ENCODE measurements at places on chromosomes 3 and 15.

DNA sequence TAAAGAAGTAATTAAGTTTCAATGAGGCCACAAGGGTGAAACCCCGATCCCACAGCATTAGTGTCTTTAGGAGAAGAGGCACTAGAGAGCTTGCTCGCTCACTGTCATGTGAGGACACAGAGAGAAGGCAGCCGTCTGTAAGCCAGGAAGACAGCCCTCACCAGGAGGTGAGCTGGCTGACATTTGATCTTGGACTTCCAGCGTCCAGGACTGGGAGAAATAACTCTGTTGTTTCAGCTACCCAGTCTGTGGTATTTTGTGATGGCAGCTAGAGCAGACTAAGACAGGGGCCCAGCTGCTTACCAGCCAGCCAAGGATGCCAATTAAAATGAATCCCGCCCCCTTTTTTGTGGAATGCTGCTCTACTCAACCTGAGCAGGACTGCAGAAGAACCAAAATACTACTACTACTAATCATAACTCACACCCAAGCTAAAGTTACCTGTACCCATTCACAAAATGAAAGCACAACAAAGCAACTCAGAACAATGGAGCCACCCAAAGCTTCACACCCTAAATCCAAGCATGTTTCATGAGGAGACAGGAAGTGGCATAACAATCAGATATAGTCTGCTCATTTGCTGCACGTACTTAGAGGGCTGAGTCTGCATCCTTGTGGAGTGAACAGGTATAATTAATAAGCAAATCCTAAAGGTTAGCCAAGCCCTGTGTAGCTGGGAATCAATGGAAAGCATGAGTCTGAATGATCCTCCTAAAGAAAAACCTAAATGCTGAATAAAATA, 35.6 kb upstream of the RHCG start:
- peak; percentile 8 for DNase-seq

DNA sequence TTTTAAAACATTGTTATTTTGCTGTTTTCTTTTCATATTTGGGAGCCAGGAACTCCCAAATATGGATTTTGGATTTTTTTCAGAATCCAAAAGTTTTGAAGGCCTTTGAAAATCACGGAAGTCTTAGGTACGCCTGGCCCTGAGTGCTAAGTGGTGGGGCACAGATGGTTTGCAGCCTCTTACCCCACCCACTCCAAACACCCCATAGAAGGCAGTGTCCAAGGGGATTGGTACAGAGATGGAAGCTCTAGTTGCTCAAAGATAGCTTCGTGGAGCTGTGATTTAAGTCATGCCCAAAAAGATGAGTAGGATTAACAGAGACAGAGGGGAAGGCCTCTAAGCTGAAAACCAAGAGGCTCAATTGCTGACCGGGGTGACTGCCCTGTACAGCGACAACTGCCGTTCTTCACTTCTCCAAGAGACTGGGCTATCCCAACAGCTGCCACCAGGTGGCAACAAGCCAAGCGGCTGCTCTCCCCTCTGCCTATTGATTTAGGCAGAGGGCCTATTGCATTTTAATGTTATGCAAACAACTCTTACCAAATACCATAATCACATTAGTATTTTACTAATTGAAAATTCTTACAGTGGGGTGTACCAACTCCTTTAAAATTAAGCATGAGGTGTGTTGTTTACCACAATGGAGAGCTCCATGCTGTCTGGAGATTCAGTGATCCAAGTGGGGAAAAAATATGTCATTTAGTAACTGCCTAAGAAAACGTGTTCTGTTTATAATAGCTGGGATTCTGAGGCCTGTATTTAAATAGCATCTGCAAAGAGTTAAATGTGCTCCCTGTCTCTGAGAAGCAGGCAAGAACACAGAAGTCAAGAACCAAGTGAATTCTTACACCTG, 64.0 kb upstream of the C15orf61 start:
- peak; percentile 75 for DNase-seq

- DNase-seq: no peak
These were observed 31.1 kb downstream of the OXSM start for GRCh38 chr3:25820816-25821486.

DNA sequence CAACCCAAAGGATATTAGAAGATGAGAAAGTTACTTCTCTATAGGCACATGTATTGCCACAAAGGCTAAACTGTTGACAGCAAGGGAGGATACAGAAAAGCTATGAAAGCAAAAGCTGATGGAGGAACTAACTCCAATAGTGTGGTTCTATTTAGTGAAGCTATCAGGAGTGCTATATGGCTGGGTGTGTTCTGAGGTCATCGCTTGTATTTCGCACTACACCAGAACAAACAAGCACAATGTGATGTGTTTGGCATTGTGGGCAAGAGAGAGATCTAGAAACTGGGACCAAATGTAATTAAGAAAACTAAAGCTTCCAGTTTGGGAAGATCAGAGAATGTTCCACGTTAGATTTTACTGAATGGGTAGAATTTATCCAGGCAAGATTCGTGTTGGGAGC, 220.4 kb upstream of the UMPS start:
- DNase-seq: no peak

- peak; percentile 58 for DNase-seq
These were observed 200.2 kb upstream of the GOLGA6L4 start for GRCh38 chr15:84035399-84035766.

GRCh38 chr3:182668541-182668940, 124.8 kb upstream of the ATP11B start:
- DNase-seq: no peak

DNA sequence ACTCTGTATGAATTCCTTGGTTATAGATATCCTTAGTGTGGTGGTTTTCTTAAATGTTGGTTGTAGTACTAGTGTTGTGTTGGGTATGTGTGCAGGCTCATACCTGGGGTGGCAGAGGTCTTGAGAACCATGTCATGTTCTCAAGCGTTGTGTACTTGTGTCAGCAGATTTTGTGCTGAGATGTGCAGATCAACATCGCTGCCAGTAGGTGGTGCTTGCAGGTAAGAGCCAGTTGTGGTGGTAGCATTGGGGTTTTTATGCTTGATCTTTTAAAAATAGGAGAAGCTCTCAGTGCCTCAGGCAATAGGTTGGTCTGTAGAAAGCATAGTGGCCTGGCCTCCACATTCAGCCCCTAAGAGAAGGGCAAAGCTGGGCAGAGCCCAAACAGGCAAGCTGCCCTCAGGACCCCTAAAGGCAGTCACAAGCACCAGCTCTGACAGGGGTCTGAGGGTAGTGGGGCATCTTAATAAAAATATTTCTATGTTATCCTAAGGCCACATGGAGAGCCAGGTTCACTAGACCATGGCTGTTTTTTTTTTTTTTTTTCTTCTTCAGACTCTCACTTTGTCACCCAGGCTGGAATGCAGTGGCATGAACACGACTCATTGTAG, 164.0 kb downstream of the IL20RB start:
- peak; percentile 84 for DNase-seq
